ENCODE measurements at places on chromosomes 6 and 20. TPM values are rescaled to one million over a fixed set of nuclear protein-coding genes. Genes with fewer than 3 reads are reported as not detected.

GRCh38 chr20:41118632-41119031, 18.7 kb upstream of the PLCG1 start:
- DNase-seq: peak; percentile 16

DNA sequence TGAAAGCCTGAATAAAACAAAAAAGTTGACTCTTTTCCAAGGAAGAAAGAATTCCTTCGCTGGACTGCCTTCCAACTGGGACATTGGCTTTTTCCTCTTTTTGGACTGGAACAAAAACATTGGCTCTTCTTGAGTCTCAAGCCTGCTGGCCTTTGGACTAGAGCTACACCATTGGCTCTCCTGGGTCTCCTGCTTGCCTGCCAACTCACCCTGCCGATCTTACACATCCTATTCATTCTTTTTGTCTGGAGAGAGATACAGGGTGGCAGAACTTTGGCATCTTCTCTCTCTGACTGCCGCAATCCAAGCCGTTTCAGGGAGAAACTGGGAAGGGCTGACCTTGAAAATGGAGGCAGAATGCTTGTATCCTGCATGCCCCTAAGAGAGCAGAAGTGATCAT, 20.2 kb downstream of the DDO start:
- DNase-seq: no peak

DNA sequence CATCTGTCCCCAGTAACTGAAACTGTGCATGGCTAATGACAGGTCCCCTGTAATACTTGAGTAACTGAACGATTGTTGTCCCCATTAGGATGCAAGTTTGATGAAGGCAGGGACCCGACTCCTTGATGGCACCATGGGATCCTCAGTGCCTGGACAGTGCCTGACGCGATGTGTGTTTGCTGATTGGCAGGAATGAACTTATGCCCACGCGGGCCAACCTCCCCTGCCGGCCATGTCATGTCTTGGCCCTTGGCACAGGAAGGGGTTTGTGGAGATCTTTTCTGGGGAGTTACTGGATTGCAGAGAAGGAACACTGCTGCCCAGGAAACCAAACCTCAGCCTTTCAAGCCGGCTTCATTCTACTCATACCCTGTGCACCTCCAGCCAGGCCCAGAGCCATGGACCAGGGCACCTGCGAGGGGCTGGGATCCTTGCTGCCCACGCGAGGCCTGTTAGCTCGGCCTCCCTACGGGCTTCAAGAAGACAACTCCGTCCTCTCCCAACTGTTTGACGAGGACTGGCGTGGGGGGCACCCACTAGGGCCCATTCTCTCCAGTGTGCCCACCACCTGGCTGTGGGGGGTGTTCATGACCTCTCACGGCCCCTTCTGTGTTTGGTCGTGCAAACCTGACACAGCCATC, 147.8 kb downstream of the ZMYND8 start:
- DNase-seq: no peak

DNA sequence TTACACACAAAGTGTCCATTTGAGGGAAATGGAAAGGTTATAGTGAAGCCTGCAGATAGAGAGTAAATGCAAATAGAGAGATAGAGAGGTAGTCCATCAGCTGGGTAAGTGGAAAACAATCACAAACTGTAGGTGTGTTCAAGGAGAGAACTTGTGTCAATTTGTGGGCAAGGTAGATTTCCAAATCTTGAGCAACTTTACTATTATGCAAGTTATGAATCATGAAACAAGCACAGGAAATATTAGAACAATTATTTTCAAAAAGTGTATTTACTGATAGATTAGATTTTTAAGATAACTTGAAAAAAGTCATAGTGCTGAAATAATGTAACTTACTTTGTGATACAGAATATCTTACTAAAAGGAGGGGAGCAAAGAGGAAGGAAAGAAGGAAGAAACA, 792.9 kb downstream of the EYS start:
- no peak for DNase-seq

DNA sequence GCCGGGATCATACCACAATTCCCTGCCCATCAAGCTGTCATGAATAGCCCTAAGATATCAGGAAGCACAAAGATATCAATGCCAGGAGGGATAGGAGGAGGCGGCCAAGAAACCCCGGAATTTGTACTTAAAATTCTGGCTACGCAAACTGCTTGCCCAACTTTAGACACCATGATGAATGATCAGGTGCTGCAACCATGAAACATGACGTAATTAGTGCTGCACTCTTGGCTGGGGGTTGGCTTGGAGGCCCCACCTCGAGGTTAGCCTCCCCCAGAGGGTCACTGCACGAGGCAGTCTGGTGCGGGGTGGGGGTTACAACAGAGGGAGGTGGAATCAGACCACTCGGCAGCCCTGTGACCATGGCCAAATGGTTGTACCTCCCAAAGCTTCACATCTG, 8.9 kb downstream of the SIRPA start:
- DNase-seq: no peak

DNA sequence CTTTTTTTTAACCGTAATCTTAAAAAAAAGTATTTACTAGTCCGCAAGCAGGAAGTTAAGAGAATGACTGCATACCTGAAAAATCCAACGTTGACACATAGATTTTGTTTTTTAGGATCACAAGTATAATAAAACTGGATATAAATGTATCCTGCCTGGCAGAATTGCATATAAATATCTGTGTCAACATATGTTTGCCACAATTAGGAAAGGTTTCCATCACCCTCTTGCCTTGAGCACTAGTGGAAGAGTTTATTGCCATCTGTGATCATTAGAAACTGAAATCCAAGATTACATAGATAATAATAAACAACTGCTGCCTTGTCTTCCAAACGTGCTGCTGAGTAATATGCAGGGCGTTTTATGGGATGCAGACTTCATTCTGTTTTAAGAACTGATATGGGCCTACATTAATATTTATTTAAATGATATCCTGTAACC, 27.9 kb downstream of the PLEKHG1 start:
- peak; percentile 44 for DNase-seq

DNA sequence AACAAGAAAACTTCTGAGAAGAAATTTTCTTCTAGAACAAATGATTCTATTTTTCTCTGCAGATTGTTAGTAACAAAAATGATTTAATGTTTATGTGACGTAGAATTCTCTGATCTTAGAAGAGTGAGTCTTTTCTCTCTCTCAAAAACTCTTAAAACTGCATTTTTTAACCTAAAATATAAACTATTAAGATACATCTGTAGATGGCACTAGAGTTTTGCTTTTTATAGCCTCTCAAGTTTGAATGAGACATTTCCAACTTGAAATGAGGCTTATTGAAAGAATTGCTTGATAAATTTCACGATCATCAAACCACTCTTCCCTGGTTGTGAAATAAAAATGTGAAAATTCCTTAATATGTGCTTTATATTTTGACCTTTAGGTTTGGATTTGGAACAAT, 53.8 kb downstream of the PHF3 start:
- peak; percentile 7 for DNase-seq

- DNase-seq: peak; percentile 7
Observed at GRCh38 chr6:53828215-53828614, 33.4 kb downstream of the LRRC1 start.

DNA sequence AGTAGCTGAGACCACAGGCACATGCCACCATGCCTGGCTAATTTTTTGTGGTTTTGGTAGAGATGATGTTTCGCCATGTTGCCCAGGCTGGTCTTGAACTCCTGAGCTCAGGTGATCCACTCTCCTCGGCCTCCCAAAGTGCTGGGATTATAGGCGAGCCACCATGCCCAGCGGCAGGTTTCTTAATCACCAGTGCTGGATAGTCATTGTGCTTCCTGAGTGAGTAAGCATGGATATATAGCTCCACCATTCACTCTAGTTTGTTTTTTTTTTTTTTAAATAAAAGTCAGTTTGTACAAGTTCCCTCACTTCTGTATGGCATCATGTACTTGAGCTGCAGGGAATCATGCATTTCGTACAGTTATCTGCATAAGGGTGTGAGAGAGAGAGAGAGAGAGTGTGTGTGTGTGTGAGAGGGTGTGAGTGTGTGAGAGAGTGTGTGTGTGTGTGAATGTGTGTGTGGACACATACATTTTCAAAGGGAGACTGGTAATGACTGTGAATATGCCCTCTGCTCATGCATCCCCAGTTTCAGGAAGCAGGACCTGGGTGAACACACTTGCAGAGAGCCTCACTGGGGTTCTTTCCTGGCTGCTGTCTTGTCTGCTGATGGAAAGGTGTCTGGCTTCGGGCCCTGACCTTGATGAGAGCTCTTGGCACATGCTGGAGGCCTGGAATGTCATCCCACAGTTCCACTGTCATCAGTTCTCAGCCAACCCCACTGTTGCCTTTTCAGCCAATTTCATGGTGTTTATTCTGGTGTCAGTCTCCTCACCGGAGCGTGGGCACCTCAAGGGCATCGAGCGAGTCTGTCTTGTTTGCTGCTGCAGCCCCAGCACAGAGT, 65.0 kb upstream of the XRN2 start:
- DNase-seq: peak; percentile 33

DNA sequence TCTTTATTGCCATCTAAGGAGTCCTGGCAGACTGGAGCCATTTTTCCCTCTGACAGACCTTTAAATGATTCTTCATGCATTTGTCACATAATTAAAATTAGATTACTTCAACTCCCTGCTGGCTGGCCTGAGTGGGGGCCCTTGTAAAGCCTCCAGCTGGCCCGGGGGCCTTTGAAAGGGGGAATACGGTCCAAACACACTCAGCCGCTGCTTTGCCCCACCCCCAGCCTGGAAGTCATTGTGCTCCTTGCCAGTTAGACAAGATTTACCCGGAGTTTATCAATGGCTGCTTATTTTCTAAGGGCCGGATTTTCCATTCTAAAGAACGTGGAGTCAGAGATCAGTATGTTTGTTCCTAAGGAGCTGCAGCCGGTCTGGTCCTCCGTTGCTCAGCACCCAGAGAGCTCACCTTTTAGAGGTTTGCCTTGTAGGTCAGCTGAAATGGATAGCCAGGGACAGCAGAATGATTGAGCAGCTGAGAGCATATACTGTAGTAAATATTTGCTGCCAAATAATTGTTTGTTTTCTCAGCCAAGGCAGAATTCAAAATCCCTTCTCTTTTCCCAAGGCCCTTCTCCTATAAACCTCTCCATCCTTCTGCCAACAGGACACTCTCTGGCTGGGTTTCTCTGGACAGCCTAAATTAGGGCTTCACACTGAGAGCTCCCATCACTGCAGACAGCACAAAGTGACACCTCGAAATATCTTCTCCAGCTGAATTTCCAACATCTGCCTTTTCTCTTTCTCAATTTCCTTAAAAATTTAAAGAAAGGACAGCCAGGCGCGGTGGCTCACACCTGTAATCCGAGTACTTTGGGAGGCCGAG, 68.4 kb upstream of the RBM24 start:
- peak; percentile 11 for DNase-seq

Gene SOX4
- 3.0 TPM for total RNA-seq

Gene PTGIS
- total RNA-seq: 178 TPM

Gene BMP6
- 10.3 TPM for total RNA-seq

Gene NFATC2
- 0.51 TPM for total RNA-seq

Gene SRSF6
- total RNA-seq: 44.8 TPM

Gene MOXD1
- total RNA-seq: 528 TPM

Gene DSP
- total RNA-seq: 108 TPM

Gene VIP
- 0.32 TPM for total RNA-seq
